ENCODE measurements at places on chromosomes 6 and 20.

DNA sequence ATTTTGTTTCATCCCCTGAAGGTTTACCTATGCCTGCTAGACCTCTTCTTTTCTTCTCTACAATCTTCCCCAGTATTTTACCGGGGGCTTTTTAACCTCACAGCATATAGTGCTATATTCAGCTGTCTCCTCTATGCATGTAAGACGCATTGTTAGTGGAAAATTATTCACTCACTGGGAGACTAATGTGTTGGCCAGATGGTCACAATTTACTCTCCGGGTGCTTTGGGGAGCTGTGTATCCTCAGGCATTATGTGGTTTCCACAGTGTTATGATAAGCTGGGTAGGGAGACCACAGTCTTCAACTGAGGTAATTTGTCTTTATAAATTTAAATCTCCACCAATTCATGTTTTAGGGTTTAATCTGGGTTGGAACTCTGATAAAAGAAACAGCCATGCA, 553.8 kb upstream of the PTCHD4 start:
- DNase-seq = no peak

- DNase-seq = no peak
These were observed 16.9 kb upstream of the MLIP start for GRCh38 chr6:54094293-54094692.

DNA sequence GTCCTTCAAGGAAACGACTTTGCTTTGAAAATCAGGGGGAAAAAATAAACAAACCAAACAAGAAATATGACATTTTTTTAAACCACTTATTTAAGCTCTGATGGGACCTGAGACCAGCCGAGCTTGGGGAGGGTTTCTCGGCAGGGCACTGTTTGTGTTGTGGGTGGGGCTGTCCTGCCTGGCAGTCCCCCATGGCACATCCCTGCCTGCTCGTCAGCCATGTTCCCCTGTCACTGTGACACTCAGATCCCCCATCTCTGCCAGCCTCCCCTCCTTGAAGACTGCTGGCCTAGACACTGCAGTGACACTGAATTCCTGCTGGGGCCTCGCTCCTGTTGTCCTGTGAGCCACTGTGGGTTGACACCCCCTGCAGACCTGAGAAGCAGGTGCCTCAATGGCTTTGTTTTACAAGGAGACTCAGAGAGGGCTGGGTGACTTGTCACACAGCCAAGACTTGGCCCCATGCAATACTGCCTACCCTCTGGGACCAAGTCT, 95.1 kb upstream of the PTPN1 start:
- no peak for DNase-seq

GRCh38 chr6:16872543-16873235, 111.4 kb upstream of the ATXN1 start:
- no peak for DNase-seq

DNA sequence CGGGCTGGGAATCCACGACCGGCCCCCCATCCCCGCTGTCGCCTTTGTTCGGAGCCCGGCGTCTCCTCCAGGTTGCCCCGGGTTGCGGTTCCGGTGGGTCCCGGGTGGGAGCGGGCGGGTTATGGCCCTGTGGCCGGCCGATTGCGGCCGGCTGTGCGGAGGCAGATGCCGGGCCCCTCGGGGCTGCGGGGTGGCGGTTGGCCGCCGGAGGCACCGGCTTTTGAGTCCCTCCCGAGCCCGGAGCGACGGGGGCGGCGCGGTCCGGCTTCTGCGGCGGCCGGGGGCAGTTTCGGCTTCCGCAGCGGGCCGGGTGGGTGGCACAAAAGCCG, 431 bp downstream of the LOC128125822 start:
- DNase-seq = no peak

GRCh38 chr6:136784910-136785746, 7.1 kb downstream of the MAP3K5 start:
- peak; percentile 60 for DNase-seq

GRCh38 chr6:111743862-111744692, 129.2 kb downstream of the FYN start:
- no peak for DNase-seq

GRCh38 chr6:23243854-23244253, 674.5 kb downstream of the HDGFL1 start:
- no peak for DNase-seq

DNA sequence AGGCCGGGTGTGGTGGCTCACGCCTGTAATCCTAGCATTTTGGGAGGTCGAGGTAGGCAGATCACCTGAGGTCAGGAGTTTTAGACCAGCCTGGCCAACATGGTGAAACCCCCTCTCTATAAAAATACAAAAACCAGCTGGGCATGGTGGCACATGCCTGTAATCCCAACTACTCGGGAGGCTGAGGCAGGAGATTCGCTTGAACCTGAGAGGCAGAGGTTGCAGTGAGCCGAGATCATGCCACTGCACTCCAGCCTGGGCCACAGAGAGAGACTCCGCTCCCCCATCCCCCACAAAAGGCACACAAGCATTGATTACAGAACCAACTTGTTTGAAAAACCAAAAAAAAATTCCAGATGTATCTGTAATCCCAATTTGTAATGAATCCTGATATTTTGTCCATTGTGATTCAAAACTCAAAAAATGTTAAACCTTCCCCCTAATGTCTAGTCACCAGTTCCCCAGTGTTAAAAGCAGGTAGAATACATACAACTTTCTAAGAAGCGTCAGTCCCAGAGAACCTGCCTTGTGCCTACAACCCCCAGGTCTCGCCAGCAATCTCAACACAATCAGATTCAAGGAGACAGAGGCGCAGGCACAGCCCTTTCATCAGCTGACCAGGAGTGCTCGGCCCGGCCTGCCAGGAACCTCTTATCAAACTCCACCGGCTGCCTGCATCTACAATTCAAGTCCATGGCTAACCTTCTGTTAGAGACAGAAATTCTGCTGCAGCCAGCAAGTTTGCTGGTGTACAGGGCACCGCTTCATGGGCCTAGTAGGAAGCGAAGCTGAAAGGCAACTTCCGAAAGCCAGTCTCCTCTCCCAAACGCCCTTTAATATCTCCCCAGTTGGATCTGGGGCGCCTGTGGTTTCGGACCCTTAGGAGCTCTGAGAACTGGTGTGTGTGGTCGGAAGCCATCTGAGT, 2.1 kb downstream of the EZR start:
- no peak for DNase-seq

GRCh38 chr6:113995634-113996033, 24.7 kb upstream of the HDAC2 start:
- no peak for DNase-seq

- no peak for DNase-seq
These were observed 22.6 kb upstream of the DYNLRB1 start for GRCh38 chr20:34493646-34494045.

- no peak for DNase-seq
These were observed 32.3 kb downstream of the PDRG1 start for GRCh38 chr20:31919410-31920155.

DNA sequence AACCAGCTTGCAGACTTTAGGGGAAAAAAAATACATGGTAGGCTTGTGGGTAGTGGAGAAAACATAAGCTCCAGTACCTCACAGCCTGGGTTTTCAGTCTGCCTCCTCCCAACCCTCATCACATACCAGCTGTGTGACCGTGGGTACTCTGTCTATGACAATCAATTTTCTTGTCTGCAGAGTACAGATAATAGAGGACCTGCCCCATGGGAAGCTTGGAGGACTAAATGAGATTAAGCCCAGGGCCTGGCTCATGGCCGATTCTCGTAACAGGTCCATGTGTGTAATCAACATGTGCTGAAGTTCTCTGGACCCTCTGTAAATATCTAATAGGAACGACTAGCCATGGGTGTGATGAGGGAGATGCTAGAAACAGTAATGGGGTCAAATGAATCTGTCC, 34.0 kb downstream of the NT5E start:
- DNase-seq = no peak

- DNase-seq = no peak
These were observed 66.4 kb upstream of the PRL start for GRCh38 chr6:22363166-22363713.

GRCh38 chr6:169806701-169807100, 55.3 kb downstream of the ERMARD start:
- no peak for DNase-seq

- DNase-seq = peak; percentile 46
These were observed 136.3 kb downstream of the LY86 start for GRCh38 chr6:6724539-6725467.
